ENCODE measurements at places on chromosomes 2 and 18.

GRCh38 chr2:129888896-129889295, 90.6 kb upstream of the RAB6C start:
- DNase-seq: no peak

GRCh38 chr18:48992791-48993555, 42.2 kb upstream of the SMAD7 start:
- DNase-seq: no peak

DNA sequence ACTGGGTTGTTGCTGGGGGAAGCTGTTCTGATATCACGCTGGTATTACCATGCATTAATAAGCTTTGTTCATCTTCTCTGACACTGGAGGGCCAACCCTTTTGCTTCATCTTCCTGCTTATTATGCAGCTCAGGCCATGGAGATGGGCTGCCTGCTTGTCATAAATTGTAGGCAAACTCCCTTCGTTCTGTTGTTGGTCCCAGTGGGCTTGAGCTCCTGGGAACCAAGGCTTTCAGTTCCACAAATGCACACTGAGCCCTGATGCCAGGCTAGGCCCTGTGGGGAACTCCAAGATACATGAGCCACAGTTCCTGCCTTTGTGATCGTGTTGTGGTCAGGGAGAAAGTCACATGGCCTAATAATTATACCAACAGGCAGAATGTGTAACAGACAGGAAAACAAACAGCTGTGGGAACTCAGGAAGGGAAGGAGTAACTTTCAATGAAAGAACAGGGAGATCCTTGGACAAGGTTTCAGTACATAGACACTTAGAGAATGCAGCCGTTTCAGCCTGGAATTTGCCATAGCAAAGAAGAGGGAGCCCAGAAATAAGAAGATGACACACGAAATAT, 49.0 kb upstream of the BCL2L11 start:
- DNase-seq: no peak

DNA sequence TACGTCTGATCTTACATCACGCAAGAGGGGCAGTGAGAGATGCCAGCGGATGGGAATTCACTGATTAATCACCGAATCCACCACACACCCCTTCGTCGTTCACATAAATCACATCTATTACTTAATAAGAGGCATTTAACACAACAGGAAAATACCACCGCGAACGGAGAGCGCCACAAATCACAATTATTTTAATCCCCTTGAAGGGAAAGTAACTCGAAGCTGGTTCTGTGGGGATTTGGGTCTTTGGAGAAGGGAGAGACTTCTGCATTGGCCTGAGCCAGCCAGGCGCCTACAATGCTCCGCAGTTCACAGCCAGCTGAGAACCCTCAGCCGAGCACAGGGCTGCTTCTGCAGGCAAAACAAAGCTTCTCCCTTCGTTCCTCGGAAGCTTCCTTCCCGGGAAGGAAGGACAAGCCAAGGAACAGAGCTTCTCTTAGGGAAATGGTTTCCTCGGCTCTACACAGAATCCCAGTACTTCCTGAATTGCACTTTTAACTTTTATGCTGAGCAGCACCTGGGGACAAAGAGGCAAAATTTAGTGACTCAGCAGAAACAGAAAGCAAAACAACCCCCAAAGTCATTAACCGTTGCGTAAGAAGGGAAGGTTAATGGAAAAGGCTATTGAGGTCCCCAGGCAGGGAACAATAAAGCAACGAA, at the start of gene LRP1B:
Gene LRP1B (minus strand): TSS at position 7 of the 660 bp plus-strand sequence. CDS start 287 bp downstream, outside the sequence.
- no peak for DNase-seq

DNA sequence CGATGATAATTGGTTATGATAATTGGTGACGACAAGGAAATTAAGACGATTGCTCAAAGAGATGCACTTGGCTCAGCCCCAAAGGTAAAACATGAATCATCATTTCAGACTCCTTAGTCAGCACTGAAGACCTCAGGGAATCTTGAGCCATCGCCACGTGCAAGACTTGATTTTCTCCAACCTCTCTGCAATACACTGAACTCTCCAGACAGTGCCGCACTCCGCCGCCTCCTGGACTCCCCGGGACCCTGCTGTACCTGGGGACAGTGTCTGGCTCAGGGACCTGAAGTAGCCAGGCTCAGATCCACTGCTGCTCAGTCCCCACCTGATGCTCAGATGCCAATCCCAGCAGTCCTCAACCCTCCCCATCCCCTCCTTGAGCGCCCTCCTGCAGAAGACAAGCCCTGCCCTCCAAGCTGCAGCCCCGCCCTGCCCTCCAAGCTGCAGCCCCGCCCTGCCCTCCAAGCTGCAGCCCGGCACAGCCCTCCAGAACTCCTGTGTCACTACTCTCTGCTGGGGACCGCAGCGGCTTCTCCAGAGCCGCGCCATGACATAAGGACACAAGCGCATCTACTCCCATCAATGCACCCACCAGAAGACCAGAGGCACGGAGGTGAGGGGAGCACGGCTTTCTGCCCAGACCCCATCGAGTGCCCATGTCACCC, 1.1 kb downstream of the TMEM18 start:
- no peak for DNase-seq

DNA sequence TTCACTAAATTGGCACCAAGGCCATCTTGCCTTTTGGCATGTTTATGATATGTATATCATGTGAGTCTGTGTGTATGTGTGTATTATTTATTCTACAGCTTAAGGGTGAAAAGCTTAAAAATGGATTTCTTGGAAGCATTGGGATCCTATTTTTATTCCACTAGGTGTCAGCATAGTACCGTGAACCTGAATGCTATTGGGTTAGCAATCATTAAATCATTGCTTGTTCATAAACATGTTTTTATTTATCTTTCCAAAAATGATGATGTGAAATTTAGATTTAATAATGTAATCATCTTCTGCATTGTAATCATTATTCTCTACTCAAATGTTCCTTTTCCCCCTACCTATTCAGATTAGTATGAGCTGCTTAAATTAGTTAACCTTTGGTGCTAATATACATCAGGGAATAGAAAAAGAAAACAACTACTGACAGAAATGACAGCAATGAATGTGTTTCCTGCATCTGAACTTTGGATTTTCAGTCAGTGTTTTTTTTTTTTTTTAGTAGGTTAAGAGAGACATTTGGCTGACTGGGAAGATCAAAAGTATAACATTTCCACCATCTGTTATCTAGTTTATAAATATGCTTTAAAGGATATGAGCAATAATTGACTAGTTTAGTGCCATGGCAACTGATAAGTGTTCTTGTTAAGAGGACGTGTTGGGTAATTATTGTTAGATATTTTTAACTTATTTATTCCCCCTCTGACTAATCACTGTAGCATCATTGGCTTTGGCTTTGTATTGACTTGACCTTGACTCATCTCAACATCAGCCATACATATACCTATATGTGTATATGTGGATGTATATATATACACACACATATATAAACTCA, 14.1 kb upstream of the ZSWIM2 start:
- peak; percentile 2 for DNase-seq

GRCh38 chr2:29981402-29981801, 60.0 kb upstream of the ALK start:
- no peak for DNase-seq

- no peak for DNase-seq
Observed at GRCh38 chr18:74512321-74513053, 16.3 kb downstream of the CNDP2 start.

DNA sequence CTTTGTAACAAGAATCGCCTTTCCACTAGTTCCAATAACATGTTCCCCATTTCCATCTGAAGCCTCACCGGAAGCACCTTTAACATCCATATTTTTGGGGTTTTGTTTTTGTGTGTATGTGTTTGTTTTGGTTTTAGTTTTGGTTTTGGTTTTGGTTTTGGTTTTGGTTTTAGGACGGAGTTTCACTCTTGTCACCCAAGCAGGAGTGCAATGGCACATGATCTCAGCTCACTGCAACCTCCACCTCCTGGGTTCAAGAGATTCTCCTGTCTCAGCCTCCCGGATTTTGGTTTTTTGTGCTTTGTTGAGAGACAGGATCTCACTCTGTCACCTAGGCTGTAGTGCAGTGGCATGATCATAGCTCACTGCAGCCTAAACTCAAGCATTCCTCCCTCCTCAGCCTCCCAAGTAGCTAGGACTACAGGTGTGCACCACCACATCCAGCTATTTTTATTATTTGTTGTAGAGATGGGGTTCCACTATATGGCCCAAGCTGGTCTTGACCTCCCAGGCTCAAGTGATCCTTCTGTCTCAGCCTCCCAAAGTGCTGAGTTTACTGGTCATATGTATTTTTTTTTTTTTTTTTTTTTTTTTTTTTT, 36.3 kb downstream of the TGOLN2 start:
- no peak for DNase-seq

- no peak for DNase-seq
Observed at GRCh38 chr2:97653473-97653872, 7.6 kb downstream of the COX5B start.

- DNase-seq: no peak
Observed at GRCh38 chr2:119289642-119290041, 66.0 kb downstream of the STEAP3 start.

DNA sequence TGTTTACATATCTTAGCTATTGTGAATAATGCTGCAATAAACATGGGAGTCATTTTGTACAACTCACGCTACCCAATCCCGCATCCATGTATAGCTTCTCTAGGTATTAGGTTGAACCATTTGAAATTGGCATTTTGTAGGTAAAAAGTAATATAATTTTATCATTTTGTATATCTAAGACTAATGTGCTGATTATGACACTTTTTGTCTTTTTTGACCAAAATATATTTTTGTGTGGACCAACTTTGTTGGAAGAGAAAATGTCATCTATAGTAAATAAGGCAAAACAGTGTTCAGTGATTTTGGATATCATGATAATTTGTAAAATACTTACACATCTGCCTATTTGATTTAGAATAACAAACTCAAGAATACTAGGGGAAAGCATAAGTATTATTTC, 150.7 kb downstream of the MAP2 start:
- no peak for DNase-seq

- DNase-seq: no peak
Observed at GRCh38 chr2:102582845-102583244, 36.5 kb upstream of the SLC9A2 start.

- DNase-seq: no peak
Observed at GRCh38 chr18:67778016-67778415, 261.5 kb upstream of the DSEL start.

DNA sequence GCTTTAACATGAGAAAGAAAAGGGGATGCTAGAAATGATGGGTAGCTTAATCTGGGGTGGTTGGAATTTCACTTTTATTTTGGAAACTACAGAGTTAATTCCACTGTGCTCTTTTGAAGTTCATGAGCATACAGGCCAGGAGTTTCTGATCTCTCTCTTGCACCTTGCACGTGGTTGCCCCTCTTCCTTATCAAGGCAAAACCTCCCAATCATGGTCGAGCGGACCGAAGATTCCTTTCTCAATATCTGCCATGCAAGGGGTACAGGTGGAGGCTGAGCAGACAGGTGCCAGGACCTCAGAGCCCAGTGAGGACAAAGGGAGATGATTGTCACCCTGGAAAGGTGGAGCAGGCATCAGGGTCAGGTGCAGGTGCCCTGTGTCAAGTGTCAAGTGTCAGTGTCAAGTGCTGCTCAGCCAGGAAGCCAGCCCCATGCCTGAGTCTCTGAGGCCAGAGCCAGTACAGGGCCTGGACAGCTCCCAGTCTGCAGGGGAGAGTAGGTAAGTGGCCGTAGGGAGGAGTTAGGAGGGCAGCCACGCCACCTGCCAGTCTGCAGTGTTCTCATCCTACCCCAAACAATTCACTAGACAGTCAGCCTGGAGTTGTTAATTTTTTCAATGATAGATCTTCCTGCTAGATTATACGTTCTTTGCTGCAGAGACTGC, 42.2 kb downstream of the LPIN1 start:
- no peak for DNase-seq

DNA sequence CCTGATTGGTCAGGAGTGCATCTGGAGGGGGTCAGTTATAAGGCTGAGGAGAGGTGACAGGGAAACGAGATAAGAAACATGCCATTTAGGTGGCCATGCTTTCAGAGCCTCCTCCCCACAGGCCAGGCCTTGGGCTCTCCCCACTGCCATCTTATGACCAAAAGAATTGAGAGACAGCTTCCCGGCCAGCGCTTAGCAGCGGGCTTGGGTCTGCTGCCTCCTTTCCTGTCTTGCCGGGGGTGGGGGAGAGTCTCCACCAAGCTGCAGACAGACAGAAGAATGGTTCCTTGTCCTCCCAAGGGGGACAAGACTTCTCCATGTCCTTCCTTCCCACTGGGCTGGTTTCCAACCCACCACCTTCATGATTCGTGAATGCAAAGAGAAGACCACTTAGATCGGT, 171.3 kb downstream of the SMAD7 start:
- DNase-seq: no peak

DNA sequence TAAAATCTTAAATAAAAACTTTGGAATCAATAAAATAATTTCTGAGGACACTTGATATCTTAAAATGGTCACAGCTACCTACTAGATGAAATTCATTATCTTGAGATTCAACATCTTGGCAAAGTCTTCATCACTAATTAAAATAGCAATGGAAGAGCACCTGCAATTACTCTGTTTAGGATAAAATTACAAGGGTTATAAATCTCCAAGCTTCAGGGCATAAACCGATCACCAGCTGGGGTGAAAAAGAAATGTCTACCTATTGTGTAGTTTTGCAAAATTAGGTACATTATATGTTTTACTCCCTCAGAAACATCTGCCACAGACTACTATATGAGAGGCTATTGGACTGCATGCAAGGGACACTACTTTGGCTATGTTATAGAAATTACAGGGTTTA, 327.1 kb downstream of the CCDC178 start:
- no peak for DNase-seq

DNA sequence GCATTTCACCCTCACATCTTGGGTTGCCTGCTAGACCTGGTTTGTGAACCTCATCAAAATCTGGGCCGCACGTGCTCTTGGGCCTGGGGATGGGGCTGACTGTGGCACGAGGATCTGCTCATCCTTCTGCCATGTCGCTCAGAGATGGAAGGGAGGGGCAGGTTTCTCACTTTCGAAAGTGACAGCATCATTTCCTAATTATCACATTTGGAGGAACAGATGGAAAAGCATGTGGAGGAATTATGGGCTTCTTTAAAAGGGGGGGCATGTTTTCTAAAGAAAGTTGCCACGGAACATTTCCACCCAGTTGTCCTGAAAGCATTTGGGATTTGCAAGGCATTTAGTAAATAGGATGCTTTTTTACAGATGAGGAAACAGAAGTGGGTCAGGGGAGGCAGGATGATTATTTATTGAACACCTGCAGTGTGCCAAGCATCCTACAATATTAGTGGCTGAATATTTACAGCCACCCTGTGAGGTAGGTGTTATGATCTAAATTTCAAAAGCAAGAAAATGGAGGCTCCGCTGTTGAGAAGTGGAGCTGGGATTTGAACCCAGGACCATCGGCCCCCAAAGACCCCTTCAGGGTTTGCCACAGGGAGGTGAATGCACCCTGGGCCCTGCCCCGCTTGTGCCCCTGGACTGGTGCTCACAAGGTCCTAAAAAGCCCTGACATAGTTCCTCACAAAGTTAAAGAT, 104.2 kb upstream of the MYCN start:
- DNase-seq: no peak

DNA sequence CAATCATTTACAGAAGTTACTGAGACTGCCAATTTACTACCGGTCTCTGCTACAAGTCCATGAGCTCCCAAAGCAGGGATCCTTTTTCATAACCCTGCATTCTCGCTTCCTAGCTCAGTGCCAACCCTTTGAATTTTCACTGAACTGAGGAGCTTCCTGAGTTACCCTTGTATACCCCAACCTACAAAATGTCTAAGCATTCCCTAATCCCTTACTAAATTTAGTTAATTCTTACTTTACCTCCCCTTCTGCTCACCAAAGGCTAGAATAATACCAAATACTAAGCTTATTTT, 9.6 kb downstream of the MAT2A start:
- no peak for DNase-seq
